CD4-positive, alpha-beta T cell treated with Interleukin-6 at 100 ng/mL for 8 hours (primary cell): ENCODE measurements at places on chromosomes 5 and 9.
A peak's percentile ranks its signal among the peaks of the same experiment; 100 is the strongest.

DNA sequence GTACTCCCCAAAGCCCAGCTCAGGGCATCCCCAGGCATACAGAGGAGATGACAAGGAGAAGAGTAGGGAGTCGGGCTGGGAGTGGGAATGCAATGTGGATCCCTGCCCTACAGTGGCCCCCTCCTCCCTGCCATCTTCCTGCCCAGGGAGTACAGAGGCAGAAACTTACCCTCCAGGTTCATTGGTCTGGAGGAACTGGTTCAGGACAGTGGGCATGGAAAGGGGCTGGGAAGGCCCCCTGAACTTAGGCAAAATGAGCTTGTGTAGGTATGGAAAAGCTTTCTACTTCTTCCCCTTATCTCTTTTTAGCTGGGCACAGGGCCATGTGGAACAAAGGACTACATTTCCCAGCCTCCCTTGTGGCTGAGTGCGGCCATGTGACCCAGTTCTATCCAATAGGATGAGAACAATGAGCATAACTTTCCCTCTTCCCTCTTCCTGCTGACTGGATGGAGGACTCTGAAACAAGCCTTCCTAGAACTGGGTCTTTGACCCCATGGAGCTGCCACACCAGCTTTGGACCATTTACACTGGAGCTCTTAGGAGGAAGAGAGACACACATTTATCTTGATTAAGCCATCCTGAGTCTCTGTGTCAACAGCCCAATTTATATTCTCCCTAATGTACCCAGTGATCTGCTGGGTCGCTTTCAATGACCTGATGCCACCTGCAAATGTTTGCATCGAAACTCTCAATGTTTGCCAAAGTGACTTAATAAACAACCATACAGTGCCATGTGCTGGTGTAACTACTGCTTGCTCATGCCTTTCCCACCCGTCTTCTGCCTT lies 25.0 kb upstream of the HMCN2 start:
- peak; percentile 32 for DNase-seq

GRCh38 chr5:126198531-126198930 lies 224.7 kb upstream of the GRAMD2B start:
- no peak for DNase-seq

DNA sequence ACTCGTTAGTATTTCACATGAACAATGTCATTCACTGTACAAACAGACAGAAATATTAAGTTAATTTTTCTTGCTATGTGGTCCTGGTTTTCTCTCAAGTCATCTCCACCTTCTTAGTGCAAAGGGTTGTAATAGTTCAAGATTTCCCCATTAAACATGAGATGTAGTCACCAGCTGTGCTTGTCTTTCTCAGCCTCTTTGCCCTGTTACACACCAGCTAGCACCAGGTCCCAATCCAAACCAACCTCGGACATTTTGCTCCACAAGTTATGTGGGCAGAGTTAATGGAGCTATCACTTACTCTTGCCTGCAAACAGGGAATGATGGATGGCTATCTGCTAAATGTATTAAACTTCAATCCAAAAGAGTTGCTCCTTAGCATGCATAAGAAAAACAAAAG lies 328.1 kb downstream of the TLE1 start:
- no peak for DNase-seq

- no peak for DNase-seq
Measured at GRCh38 chr9:12640016-12640587, 53.1 kb upstream of the TYRP1 start.

- no peak for DNase-seq
Measured at GRCh38 chr9:20524776-20525175, 97.5 kb downstream of the MLLT3 start.

DNA sequence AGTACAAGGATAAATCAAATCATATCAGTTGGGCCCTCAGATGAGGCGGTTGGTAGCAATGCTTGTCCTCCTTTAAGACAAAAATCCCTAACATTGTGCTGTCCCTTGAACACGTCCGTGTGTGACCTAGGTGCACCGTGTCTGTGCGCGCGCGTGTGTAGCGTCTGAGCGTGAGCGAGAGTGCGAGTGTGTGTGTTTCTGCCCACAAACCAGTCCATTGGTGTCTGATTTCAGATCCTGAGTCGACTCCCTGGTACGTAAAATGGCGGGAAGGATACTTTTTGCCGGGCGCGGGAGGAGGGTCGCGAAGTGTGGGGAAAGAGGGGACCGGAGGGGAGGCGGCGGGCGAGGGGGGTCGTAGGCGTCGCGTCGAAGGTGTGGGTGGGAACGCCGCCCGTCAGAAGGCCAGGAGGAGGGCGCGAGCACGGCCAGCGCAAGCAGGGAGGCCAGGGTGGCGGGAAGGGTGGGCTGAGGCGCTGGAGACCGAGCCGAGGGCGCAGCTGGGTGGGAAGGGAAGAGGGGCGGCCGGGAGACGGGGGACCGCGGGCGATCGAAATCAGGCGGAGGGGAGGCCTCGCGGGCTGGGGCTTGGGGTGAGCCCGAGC lies 8.9 kb downstream of the OTP start:
- no peak for DNase-seq

DNA sequence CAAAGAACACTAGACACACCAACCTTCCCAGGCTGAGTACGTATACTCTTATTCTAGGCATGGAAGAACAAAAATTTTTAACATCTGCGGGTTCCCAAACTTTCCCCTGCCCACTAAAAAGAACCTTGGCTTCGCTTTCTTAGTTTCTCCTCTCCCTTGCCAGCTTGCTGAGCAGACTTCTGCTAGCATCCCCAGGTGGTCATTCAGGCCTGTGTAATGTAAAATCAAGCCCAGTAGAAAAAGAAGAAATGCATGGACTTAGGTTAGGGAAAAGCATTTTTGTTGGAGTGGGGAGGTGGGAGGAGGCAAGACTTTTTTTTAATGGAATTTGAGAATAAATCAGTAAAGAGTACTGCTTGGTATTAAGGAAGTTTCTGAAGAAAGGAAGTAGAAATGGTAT lies 331.0 kb upstream of the TLE4 start:
- no peak for DNase-seq

- DNase-seq = no peak
Measured at GRCh38 chr5:32753765-32754164, 42.6 kb downstream of the NPR3 start.

DNA sequence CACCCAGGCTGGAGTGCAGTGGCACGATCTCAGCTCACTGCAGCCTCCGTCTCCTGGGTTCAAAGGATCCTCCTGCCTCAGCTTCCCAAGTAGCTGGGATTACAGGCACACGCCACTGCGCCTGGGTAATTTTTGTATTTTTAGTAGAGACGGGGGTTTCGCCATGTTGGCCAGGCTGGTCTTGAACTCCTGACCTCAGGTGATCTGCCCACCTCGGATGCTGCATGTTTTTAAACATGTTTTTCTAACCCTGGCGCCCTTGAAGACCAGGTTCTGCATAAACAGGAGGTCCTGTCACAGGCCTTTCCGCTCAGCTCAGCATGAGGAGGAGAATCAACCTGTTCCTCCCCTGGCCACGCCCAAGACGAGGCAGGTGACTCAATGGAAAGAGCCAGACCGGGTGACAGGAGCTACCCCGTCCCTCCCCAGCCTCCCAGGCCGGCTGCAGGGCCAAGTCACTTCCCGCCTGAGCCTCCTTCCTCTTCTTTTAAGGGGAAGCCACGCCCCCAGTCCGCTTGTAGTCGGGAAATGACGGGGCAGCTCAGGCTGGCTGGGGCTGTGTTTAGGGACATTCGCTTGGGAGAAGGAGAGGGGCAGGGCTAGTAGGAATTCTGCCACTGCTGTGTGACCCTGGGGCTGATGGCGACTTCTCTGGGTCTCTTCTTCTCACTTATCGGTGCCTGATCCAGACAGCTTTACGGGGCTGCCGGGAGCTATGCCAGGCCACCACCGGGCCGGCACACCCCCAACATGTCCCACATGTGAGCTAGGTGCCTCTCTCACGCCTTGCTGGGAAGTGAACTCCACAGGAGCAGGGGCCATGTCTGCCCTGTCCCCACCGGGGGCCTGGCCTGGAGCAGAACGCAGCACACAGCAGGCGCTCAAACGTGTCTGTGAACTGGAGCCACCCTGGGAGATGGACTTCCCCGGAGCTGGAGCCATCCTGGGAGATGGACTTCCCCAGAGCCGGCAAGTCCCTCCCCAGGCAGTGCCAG lies 6.1 kb downstream of the NOTCH1 start:
- peak; percentile 95 for DNase-seq

GRCh38 chr5:98128271-98128670 lies 645.2 kb upstream of the RGMB start:
- DNase-seq = no peak

- no peak for DNase-seq
Measured at GRCh38 chr5:17223367-17224185, 6.1 kb downstream of the BASP1 start.

DNA sequence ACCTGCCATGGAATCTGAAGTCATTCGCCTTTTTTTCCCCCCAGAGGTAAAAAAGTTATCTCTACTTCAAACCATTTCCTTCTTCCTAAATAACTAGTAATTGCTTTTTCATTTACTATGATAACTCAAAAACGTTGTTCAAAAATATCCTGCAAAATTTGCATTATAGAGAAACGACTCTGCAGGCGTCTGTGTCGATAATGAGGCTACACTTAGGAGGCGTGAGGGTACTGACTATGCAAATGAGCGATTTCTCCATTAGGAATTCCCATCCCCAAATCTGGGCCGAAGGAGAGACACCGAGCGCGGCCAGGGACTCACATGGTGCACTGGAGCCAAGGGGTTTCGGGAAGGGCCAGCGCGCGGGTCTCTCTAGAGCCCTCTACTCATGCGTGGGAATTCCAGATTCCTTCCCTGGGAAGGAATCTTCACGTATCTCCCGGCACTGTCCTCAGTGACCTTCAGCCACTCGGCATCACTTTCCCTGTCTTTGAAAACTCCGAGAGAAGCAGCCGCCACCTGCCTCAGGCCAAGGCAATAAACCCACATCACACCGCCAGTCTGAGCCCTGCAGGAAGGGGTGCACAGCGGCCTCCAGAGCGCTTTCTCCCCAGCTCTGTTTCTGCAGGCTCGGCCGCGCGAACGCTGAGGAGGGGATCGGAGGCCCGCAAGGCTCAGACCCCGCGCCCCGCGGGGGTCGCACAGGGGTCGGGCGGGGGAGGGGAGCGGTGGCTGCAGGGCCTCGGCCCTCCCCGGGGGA lies 718 bp upstream of the DENND4C start:
- DNase-seq = peak; percentile 61

DNA sequence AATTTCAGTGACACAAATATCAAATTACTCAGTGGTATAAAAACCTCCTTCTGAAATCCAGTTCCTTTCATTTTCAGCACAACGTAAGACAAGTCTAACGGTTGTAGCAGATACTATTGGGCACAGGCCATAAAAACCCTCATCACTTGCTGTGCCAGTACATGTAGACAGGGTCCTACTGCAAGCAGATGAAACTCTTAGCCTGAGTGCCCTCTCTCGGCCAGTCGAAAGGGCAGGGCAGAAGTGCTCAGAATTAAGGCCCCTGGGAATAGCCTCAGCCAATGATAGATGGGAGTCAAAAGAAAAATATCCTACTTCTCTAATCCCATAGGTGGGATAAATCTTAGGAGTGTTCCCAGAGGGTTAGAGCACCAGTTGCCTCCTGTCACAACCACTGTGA lies 168.5 kb upstream of the FER start:
- no peak for DNase-seq

DNA sequence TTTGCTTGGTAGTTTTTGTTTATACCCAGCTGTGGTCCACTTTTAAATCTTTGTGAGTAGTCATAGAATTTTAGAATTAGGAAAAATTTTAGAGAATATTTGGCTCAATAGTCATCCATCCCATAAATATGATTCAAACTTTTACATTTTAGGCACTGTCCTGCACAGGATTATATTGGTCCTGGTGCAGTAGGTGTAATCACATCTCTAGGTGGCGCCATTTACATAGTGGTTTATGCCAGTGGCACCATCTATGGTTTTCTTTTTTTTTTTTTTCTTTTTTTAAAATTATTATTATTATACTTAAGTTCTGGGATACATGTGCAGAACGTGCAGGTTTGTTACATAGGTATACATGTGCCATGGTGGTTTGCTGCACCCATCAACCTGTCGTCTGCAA lies 260.7 kb upstream of the KCNN2 start:
- no peak for DNase-seq

- no peak for DNase-seq
Measured at GRCh38 chr9:114159691-114160090, 4.4 kb downstream of the COL27A1 start.

DNA sequence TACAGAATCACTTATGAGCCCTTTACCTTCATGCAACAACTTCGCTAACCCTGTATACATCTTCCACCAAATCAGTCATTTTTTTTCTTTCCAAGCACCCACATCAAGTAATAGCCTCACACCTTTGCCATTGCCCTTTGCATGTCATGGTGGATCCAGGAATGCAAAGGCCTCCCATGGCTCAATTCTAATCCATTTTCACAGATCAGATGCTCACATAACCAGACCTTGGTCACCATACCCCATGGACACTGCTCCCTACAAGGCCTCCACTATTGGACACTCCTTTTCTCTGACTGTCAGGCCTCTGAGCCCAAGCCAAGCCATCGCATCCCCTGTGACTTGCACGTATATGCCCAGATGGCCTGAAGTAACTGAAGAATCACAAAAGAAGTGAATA lies 179.5 kb downstream of the RASEF start:
- DNase-seq = no peak

DNA sequence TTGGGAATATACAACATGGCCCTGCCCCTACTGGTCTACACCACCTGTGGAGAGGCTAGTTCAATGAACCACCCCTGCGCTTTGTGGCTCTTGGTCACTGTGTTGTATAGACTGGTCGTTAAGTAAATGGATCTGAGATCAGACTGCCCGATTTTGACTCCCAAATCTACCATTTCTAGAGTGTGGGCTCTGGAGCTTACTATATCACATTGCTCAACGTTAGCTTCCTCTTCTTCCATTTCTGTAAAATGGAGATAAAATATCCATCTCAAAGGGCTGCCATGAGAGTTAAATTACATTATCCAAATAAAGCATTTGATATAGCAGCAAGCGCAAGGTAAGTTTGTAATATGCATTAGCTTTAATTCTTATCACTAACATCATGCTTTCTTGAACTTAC lies 52.7 kb upstream of the IFNK start:
- DNase-seq = no peak

DNA sequence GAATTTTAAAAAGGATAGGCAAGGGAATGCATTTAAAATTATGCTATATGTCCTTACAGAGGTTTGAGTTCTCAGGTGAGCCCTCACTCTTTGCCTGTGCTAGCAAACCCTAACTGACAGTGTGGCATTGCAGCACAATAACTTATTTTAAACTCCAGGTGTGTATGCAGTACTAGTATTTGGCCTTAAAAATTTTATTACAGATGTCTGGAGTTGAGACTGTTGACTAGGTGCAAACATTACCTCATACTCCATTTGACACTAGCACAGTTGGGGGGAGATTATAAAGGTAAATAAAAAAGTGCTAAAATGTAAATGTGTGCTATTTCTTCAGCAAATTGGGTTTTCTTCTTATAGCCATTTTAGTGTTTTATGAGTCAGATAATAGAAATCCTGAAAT lies 407.7 kb downstream of the SH3GL2 start:
- DNase-seq = no peak

GRCh38 chr5:50440651-50441492 lies at the start of gene EMB:
Gene EMB (minus strand): TSS chr5:50441288. CDS start chr5:50441151, 137 bp downstream.
- DNase-seq = peak; percentile 80

GRCh38 chr5:125181955-125182354 lies 435.5 kb upstream of the ZNF608 start:
- no peak for DNase-seq

- no peak for DNase-seq
Measured at GRCh38 chr5:138726848-138727247, 26.4 kb upstream of the CTNNA1 start.

GRCh38 chr5:87053146-87053545 lies 214.5 kb upstream of the RASA1 start:
- no peak for DNase-seq

- no peak for DNase-seq
Measured at GRCh38 chr5:2750758-2751464, 566 bp downstream of the IRX2 start.

- DNase-seq = no peak
Measured at GRCh38 chr5:159888860-159889259, 27.4 kb upstream of the ADRA1B start.
